ENCODE measurements at places on chromosomes 12 and 14.

DNA sequence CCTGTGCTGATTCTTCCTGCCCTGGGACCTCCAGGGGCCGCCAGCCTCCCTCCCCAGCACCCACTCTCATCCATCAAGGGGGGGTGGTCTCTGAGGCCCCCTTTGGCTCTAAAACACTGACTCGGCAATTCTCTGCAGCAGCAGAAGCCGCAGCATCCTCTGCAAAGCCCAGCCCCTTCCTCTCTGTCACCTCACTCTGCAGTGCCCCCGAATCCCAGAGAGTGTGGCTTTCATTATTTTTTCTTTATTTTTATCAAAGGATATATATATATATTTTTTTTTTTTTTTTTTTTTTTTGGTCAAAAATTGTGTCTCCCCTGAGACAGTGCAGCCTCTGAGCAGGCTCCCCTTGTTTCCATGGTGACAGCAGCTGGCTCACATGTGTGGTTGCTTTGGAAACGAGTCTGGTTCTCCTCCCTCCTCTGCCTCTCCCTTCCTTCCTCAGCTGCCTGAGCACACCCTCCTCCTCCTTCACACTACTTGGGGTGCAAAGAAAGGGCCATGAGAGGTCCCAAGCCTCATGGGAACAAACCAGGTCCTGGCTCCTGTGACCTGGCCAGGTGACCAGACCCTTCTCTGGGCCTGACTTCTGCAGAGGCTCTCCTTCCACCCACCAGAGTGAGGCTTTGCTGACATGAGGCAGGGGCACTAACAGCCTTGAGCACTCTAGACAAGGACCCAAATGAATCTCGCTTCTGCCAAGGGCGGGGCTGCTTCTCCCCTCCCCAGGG lies 100.5 kb downstream of the LRRC74A start:
- DNase-seq = peak; percentile 86

GRCh38 chr12:24854908-24855307 lies 94.0 kb downstream of the BCAT1 start:
- DNase-seq = no peak

- peak; percentile 57 for DNase-seq
Observed at GRCh38 chr14:101508196-101508947, 52.9 kb upstream of the DIO3 start.

- no peak for DNase-seq
Observed at GRCh38 chr14:22232486-22232885, 356.5 kb downstream of the DAD1 start.

DNA sequence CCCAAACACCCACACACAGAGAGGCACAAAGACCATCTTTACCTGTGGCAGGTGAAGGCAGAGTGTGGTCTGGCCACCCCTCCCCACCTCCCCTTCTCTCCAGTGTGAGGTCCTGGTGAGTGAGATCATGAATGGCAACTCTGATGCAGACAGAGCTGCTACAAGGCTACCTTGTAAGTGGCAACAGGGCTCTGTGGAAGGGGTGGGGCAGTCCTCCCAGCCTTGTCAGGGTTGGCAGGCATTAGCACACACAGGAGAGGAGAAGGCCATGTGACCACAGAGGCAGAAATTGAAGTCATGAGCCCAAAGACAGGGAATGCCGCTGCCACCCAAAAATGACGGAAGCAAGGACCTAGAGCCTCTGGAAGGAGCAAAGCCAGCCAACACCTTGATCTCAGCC lies 30.7 kb downstream of the VWF start:
- DNase-seq = no peak

GRCh38 chr14:54467280-54467679 lies 21.5 kb downstream of the GMFB start:
- DNase-seq = no peak

- DNase-seq = no peak
Observed at GRCh38 chr12:70427611-70428010, 61.5 kb downstream of the KCNMB4 start.

GRCh38 chr14:31307618-31308017 lies 100.0 kb upstream of the HECTD1 start:
- no peak for DNase-seq

DNA sequence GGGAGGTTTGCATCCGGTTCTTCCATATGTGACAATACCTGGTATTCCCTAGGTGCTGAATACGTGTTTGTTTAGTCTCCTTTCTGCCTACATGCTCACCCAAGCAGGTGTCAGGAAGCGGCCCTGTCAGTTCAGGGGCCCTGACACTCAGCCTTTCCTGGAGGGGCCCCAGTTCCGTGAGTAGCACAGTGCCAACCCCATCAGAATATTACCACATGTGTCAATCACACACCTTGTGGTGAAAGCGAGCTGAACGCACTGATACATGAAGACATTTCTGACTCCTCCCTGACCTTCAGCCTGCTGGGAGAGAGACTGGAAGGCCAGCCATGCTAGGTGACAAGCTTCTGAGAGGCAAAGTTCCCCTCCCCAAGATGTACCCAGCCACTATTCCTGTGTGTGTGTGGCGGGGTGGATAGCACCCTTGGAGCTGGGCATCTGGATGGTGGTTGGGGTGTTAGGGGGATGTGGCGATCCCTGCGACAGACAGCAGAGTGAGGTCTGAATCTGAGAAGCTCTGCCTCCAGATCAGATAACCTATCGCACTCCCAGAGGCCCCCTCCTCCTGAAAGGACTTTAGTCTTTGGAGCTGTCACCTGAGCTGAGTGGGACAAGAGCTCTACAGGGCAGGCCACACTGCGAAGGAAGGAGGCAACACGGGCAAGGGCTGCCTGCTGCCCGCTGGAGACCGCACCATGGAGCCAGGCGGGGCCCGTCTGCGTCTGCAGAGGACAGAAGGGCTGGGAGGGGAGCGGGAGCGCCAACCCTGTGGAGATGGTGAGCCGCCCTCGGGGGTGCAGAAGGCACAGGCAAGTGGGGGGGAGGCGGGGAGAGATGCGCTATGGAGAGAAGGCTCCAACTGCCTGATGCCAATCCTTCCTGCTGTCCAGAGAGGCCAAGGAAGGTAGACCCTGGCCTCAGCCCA lies at the start of gene SOAT2:
TSS of gene SOAT2 (plus strand) at position 604 of the 925 bp plus-strand sequence. CDS start at position 696, 92 bp downstream.
- DNase-seq = peak; percentile 76

DNA sequence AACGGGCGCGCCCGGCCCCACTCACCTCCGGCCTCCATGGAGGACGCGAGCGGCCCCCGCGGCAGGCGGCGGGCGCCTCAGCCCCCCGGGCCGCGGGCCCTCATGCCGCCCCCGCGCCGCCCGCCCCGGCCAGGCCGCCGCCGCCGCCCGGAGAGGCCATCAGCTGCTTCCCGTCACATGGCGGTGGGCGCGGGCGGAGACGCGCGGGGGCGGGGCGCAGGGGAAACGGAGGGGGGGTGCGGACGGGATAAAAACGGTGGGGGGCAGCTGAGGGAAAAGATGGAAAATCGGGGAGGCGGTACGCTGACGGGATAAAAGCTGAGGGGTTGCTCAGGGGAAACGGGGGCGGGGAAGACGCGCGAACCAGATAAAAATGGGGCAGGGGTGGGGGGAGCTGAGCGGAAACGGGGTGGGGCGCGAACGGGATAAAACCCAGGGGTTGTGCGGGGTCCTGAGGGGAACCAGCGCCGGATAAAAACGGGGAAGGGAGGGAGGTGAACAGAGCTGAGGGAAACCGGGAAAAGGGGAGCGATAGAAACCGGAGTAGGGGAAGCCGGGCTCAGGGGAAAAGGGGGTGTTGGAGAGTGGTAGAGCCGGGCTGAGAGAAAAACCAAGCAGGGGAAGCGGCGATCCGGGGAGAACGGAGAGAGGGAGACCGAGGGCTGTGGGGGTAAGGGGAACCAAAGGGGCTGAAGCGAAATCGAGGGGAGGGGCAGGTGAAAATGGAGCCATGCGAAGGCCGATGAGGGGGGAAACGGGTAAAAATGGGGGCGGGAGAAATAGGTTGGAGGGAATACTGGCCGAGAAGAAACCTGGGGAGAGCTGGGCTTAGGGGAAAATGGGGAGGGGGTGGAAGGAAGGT lies at the start of gene WSB2:
TSS of gene WSB2 (minus strand) at position 169 of the 862 bp plus-strand sequence. CDS start at position 38, 131 bp downstream.
- DNase-seq = peak; percentile 85

DNA sequence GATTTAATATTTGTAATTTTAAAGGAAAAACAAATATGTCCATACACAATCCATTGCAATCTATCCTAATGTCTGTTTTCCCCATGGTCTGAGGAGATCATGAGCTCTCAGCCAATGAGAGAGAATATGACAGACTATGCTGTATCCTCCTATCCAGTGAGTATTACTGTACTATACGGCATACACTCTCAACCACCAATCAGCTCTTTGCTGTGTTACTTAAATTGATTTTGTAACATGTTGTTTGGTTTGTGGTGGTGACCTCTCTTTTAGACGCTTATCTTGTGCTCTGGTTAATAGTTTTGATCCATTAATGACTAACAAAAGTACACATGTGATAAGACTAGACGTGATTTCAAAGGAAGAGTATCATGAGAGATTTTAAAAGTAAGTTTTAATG lies 231.5 kb upstream of the FOXN3 start:
- DNase-seq = no peak

DNA sequence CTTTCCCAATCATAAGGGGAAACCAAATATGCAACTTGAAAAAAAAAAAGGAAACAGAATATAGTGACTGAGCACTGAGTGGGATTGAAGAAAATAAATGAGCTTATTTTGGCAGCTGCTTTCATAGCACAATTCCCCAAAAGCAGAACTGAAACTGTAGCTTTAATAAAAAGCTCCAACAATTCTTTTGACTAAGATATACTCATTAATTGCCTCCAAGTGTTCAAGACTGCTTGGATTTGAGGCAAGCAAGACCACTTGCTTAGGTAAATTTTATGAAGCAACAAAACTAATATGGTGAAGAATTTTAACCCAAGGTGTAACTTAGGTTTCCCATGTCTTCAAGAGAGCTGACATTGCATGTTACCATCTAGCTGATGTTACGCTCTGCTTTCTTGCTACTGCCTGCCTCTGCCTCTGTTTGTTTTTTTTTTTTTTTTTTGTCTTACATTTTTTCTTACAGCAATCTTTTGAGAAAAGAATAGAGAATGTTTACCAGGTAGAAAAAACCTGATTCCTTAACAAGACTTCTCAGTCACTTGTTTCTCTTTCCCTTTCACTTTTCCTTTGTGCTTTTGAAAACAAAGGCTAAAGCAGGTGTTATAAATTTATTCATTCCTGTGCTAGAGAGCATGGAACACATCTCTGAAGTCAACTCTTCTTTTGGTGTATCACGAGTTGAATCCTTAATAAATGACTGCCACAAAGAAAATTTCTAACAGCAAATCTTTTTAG lies 134.4 kb downstream of the BCAT1 start:
- no peak for DNase-seq

- no peak for DNase-seq
Observed at GRCh38 chr12:122082621-122083356, 4.2 kb downstream of the MLXIP start.

- no peak for DNase-seq
Observed at GRCh38 chr14:95275494-95275893, 44.2 kb downstream of the CLMN start.

DNA sequence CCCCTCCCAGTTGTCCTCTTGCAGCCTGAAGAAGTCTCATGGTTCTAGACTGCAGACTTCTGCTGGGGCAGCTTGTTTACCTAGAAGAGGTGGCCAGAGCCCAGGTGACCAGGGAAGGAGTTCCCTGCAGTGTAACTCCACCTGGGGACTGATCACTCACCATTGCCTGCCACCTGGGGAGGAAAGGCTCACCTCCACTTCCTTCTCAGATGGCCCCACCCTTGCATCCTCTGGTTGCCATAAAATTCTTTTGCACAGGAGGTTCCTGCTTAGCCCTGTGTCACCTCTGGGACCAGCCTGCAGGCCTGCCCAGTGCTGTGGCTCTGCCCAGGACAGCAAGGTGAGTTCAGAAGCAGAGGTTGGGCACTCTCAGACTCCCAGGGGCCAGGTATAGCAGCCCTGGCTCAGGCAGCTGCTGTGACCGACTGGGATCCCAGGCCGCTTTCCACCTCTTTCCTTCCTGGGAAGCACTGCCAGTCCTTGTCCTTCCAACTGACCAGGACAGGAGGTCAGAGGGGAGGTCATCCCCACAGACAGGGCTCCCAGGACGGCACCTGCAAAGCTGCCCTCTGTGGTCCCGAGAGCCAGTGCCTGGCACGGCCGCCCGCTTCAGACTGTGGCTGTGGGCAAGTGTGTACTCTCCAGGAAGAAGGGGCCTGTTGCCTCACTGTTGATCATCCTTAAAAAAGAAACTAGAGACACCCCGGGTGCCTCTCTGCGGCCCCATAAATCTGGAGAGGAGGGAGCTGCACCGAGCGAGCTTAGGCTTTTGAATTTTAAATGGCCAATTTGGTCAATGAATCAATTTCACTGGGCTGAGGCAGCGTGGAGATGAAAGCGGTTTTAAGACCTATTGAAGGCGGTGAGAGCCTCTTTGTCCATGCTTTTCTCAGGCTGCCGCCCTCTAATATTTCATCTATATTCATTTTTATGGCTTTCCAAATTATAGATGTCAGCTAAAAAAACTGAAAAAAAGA lies 79.5 kb upstream of the C14orf180 start:
- DNase-seq = no peak

Measured in activated effector memory CD4-positive, alpha-beta T cell treated with anti-CD3 and anti-CD28 coated beads, Interleukin-2, amount 50 U/mL, for 16 hours (primary cell).